ENCODE measurements at places on chromosomes 3 and 15.

DNA sequence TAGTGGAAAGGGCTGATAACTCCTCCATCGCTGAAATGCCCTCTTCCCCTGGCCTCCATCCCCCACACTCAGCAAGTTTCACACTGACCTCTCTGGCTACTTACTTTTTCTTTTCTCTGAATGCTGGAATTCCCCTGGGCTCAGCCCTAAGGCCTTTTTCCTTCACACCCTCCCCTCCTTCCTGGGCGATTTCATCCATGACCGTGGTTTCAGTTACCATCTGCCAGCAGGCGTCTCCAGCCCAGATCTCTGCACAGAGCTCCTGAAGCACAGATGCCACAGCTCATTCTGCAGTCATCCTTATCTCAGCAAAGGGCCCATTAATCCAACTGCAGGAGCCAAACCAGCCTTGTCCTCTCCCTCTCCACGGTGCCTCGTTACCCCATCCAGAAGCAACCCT lies 114.0 kb downstream of the RFTN1 start:
- no peak for DNase-seq

- no peak for DNase-seq
These were observed 252.3 kb downstream of the PTPRG start for GRCh38 chr3:61813636-61814035.

- no peak for DNase-seq
These were observed 4.6 kb upstream of the SMCO1 start for GRCh38 chr3:196519718-196520082.

- DNase-seq = no peak
These were observed 51.5 kb downstream of the SST start for GRCh38 chr3:187618722-187619121.

GRCh38 chr3:38114052-38114874 lies 22.7 kb downstream of the ACAA1 start:
- no peak for DNase-seq

DNA sequence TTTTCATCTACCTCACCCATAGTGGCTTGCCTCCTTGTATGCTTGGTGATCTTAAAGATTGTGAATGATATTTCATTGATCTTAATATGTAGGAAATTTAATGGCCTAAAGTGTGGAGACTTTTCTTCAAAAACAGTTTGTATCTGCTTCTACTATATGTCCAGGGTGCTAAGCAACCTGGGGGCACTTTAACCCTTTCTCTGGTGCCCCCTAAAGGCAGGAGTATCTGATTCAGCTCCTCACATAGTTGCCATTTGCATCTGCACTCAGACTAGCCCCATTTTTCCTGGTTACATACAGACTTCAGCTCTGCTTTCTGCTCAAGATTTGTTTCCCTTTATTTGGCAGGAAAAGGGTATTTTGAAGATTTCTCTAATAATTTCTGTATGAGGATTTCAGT lies 5.2 kb upstream of the PFN2 start:
- DNase-seq = no peak

DNA sequence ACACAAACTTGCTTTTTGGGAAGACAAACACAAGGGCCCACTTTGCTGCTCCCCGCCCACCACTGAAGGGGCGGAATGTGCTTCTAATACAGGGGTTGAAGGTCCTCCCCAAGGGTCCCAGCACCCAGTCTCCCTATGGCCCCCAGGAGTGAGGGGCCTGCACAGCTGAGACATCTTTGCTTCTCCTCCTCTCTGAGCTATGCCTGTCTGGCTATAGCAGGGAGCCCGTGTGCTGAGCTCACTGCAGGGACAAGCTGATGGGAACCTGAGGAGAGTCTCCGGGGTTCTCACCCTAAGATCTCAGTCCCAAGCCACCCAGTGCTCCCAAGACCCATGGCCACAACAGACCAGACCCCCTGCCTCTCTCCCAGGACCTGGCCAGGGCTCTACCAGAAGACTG lies 61.1 kb upstream of the ACAN start:
- no peak for DNase-seq

Measured in NCI-H1048 (cell line).